KBM-7 (cell line): ENCODE measurements at places on chromosomes 12 and 14.
A peak's percentile ranks its signal among the peaks of the same experiment; 100 is the strongest.

- no peak for DNase-seq
These were observed 6.2 kb downstream of the SHMT2 start for GRCh38 chr12:57235728-57236131.

- DNase-seq, result peak; percentile 55
These were observed 243.7 kb downstream of the TMEM132D start for GRCh38 chr12:129659961-129660622.

GRCh38 chr12:93749515-93749914, 72.3 kb downstream of the CRADD start:
- no peak for DNase-seq

GRCh38 chr14:89489761-89490437, 72.9 kb upstream of the FOXN3 start:
- DNase-seq, result no peak

GRCh38 chr14:90105756-90106155, 44.0 kb downstream of the KCNK13 start:
- DNase-seq, result no peak

- DNase-seq, result no peak
These were observed 38.4 kb downstream of the AKAP6 start for GRCh38 chr14:32367516-32367915.

- peak; percentile 94 for DNase-seq
These were observed 3.3 kb downstream of the CD4 start for GRCh38 chr12:6792522-6793201.

DNA sequence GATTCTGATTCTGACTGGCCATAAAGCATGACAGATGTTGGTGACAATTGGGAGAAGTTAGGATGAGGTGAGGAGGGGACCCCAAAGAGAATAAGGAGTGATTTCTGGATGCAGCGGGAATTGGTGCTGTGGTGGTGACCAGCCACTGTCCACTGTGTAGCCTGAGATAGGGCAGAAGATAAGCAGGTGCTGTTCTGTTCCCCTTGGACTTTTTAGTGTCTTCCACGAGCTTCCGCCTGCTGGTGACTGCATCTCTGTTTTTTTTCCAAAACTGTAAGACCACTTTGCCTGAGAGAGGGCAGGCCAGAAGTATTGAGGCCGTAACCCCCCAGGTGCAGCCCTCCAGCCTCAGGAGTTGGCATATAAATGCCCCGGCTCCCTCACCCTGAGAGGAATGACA, 161.2 kb upstream of the MYL2 start:
- DNase-seq, result no peak

- DNase-seq, result peak; percentile 97
These were observed at the start of gene CD69 for GRCh38 chr12:9760699-9761418. TSS of gene CD69 (minus strand) at chr12:9760901. CDS start at chr12:9760820, 81 bp downstream.

DNA sequence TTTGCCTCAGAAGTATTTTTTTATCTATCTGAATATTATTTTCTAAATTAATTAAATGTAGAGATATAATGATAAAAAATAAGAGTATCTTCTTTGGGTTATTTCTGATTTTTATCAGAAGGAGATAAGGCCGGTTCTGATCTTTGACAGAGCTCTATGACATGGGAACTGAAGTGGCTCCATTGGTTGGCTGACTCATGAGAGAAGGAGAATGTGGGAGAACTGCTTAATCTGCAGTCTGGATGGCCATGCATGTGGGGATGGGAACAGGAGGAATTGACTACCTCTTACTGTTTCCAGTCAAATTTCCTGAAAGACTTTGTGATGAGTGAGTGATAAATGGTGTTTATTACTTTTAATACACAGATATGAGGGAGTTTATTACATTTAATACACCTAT, 155.8 kb upstream of the ATP2B1 start:
- DNase-seq, result no peak

DNA sequence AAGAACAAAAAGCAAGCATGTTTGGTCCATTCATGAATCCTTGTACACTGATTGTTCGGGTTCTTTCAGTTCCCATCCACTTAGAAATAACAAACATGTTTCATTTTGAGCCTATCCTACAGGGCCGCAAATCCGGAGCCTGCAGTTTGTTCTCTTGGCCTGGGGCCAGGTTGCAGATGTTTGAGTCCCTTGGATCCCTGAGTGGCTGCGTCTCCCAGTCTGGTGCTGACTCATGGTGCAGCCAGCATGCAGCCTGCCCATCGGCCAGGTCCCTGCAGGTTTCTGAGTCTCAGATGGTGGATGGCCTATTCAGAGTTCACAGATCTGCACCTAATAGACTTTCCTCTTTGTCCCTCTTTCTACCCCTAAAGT, 1.9 kb upstream of the DYNC1H1 start:
- DNase-seq, result no peak
